NCI-H1417 (cell line): ENCODE measurements at places on chromosomes 4 and X.

- DNase-seq: peak; percentile 19
Observed at GRCh38 chr4:47075919-47076318, 44.6 kb downstream of the GABRB1 start.

GRCh38 chrX:50629774-50630173 lies 159.1 kb upstream of the DGKK start:
- no peak for DNase-seq

GRCh38 chr4:166585491-166585890 lies 648.8 kb downstream of the SPOCK3 start:
- DNase-seq: no peak

DNA sequence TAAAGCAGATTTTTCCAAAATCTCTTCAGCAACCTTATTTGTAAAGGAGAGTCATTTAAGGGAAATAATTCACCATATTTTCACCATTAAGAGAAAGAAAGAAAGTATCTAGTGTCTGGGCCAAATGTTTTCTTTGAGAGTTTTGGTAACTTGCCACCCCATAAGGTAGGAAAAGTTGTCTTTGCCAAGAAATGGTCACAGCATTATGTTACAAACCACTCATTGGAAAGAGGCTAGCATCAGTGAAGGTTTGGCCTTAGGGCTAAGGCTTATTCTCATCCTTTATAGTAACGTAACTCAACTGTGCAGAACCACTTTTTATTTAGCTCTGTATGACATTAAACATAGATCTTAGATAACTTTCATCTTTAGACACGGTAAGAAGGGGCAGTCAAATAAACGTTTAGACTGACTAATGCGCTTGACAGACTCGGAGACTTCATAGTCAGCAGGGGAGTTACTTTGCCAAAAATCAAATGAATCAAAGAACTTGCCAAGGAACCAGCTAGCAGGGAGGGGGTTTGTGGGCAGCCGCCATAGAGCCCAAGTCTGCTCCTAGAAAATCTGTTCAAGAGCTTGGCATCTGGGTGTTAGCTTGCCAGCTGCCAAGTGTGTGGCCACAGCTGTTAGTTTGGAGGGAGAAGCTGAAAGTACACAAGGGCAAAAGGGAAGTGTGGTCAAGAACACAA lies 182.8 kb upstream of the GRID2 start:
- no peak for DNase-seq

GRCh38 chrX:118879586-118879985 lies 56.0 kb downstream of the ZCCHC12 start:
- no peak for DNase-seq

DNA sequence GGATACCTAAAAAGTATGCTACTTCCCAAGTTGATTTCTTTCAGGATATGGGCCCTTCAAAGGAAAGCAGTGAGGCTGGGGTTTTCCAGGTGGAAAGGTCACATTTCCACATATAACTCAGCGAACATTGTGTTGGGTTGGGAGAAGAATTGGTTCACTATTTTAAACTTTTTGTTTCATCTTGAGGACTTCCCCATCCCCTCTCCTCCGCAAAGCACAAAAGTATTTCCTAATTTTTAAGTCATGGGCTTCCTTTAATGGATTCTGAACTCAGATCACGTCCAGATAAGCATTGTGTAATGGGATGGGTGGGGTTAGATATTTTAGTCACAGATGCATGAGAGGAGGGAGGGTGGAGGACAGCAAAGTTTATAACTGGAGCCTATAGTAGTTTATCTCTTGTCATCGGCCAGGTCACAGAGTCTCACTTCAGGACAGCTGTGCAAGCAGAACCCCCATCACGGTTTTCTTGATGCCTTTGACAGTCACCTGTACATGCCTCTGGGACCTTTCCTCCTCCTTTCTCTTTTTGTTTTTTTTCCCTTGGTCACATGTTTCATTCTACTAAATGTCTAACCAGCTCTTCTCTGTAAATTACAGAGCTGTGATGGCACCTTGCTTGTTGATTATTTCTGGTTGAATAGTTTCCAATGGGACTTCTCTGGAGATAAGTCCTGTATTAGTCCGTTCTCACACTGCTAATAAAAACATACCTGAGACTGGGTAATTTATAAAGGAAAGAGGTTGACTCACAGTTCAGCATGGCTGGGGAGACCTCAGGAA lies 115.4 kb downstream of the PTTG2 start:
- DNase-seq: no peak

- no peak for DNase-seq
Observed at GRCh38 chr4:53763813-53764597, 172.7 kb upstream of the LNX1 start.

DNA sequence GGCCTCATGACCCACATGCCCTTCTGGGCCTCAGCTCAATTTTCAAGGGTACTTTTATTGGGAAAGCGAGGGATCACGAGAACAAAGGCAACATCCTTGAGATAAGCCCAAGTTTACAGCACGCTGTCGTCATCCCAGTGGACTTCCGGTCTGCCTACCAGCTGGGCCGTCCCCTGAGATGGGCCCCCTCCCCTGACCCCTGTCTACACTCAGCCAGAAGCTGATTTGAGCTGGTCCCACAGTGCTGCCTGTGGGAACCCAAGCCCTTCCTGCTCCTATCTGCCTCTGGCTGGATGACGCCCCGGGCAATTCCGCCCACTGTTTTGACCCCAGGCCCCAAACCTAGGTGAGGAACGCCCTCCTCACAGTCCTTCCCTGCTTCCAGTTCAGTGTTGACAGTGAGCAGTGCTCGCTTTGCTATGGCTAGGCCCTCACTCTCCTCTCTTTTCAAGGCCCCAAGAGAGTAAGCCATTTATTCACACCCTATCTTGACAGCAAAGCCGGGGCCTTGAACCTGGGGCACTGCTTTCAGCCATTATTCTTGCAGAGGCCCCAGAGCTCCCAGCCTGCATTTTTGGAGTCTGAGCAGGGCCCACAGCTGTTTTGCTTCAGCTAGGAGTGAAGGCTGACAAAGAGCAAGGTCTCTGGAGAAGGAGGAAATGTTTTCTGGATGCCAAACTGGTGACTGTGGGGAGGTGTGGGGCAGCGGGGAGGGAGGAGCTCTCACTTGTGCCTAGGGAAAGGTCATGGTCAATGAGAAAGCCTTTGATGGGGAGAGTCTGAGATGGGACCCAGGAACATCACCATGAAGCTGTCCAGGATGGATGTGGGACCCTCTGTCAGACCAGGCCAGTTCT lies 164.6 kb upstream of the BCOR start:
- no peak for DNase-seq

DNA sequence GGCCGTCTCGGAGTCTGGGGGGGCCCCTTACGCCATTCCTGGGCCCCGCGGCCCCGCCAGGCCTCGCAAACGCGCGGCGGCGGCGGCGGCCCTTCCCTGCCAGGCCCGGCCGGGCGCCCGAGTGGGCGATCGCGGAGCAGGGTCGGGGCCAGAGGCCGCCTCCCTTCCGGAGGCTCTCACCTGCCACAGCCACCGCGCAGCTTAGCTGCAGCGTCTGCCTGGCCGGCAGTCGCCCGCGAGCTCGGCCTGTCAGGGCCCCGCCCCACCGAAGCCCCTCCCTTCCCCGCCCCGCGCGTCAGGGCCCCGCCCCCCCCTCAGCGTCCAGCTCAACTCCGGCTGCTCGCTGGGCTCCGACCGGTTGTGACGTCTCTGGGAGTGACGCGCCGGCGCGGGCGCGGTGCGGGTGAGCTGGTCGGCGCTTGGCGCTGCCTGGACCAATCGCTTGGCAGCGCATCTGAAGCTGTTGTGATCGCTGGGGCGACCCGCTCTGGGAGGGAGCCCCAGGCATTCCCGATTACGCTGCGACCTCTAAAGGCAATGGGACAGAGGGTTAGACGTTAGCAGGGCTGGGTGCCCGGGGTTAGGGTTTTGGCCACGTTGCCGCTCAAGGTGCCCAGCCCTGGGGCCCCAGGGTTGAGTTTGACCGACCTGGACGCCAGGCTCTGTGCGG lies at the start of gene SLC10A3:
SLC10A3 (minus strand) TSS at position 216 of the 670 bp plus-strand sequence. CDS start 1,689 bp downstream, outside the sequence.
- DNase-seq: peak; percentile 94

- no peak for DNase-seq
Observed at GRCh38 chr4:10011277-10011676, 10.0 kb downstream of the SLC2A9 start.

DNA sequence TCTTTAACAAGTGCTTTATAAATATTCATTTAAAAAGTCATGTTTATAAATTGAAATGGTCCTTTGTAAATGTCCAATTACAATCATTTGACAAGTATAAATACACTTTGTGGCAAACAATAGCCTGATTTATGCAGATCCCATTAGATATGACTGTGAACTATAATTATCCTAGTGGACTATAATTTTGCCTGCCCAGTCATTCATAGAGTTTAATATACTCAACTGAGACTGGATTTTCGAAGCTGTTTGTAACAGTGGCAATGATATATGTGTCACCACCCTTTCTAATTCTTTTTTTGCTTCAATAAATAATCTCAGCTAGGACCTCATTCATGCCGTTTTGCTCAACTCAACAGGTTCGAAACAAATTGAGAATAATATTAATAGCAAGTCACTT lies 732.0 kb downstream of the PCDH18 start:
- peak; percentile 60 for DNase-seq

GRCh38 chrX:43656005-43656494 lies at the start of gene MAOA:
Gene MAOA, plus strand, starts transcription at chrX:43656299. Its CDS starts 43 bp downstream, at chrX:43656342.
- no peak for DNase-seq

DNA sequence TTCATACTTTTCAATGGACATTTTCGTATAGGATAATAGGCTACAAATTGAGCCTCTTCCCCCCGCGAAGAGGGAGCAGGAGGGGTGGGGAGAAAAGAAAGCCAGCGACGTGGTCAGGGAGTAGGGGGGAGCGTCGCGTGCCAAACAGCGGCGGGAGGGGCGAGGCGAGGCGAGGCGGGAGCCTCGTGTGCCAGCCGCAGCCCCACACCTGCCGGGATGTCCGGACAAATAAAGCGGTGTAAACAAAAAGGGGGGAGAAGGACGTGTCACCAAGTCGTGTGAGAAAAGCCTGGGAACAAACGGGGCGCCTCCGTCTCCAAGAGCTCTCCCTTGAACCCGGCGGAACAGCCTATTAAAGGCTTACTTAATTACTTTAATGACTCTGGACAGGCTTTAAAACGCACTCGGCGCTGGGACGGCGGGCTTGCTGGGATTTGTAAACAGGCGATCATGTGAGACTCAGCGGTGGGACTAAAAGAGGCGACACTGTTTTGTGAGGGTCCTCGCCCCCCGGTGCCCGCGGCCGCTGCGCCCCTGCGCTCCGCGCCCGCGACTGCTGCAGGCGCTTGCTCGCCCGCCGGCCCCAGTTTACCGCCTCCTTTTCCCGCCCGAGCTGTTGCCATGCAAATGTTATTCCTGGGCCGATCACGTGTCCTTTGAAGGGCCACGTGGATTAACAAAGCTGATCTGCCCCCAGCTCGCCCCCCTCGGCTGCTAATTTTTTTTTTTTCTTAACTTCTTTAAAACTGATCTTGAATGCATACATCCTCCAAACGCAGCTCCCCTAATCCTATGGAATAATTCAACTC lies at the start of gene HELT:
HELT (plus strand) TSS at position 527 of the 809 bp plus-strand sequence. CDS start 439 bp downstream, outside the sequence.
- peak; percentile 42 for DNase-seq

DNA sequence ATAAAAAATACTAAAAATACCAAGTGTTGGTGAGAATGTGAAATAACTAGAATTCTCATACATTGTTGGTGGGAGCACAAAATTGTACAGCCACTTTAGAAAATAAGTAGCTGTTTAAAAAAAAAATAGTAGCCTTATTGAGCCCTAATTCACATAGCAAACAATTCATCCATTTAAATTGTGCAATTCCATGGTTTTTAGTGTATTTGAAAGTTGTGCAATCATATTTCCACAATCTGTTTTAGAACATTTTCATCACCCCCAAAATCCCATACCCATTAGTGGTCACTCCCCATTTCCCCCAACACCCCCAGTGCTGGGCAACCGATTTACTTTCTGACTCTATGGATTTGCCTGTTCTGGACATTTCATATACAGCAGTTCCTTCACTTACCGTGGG lies 37.1 kb downstream of the STX18 start:
- no peak for DNase-seq

- DNase-seq: no peak
Observed at GRCh38 chrX:78624426-78624825, 34.7 kb downstream of the RTL3 start.

GRCh38 chr4:8324640-8325239 lies 55.2 kb downstream of the HTRA3 start:
- DNase-seq: no peak

GRCh38 chr4:167109859-167110258 lies 124.4 kb downstream of the SPOCK3 start:
- no peak for DNase-seq

GRCh38 chrX:150409486-150409885 lies 46.4 kb downstream of the MAMLD1 start:
- DNase-seq: no peak

DNA sequence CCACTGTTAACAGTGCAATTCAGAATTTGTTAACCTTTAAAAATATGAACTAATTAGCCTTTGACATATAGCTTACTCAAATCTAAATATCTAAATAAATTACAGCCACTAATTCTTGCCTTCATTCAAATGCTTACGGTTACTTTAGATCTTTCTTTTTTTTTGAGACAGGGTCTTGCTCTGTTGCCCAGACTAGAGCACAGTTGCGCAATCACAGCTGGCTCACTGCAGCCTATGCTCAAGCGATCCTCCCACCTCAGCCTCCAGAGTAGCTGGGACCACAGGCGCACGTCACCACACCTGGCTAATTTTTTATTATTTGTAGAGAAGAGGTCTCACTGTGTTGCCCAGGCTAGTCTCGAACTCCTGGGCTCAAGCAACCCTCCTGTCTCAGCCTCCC lies 31.0 kb downstream of the CLDN2 start:
- DNase-seq: no peak

DNA sequence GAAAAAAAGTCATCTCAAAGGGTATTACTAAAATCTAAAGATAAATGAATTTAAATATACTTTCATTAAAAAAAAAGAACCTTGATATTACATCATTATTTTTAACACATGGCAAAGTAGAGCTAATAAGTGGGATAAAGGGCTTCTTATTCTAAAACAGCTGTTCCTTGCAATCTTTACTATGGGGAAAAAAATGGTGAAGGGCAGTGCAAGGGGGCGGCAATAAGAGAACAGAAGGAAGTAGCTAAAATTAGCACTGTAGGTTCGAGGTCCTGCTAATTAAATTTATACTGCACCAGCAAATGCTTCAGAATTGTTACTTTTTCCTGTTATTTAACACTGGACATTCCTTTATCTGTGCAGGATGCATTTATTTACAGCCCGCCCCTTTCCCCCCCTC lies 89.4 kb upstream of the HPF1 start:
- DNase-seq: no peak

DNA sequence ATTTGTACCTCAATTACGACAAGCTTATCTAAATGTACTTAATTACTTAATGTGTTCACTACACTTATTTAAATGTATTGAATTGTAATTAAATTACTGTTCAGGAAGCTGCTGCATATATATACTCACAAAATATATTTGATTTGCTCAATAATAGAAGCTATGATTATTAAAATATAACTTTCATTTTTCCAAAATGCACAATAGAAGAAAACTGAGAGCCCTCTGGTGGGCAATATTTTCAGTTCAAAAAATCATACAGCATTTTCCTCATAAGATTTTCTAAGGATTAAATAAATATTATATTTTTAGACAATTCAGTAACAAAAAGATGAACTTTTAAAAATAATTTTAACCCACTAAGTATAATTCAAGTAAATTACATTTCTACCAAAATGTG lies 217.3 kb downstream of the DKK2 start:
- DNase-seq: no peak

- DNase-seq: no peak
Observed at GRCh38 chrX:151724563-151725337, 8.9 kb downstream of the FATE1 start.
